ENCODE measurements at places on chromosomes 13 and 19. TPM values are rescaled to one million over a fixed set of nuclear protein-coding genes. Genes with fewer than 3 reads are reported as not detected.

DNA sequence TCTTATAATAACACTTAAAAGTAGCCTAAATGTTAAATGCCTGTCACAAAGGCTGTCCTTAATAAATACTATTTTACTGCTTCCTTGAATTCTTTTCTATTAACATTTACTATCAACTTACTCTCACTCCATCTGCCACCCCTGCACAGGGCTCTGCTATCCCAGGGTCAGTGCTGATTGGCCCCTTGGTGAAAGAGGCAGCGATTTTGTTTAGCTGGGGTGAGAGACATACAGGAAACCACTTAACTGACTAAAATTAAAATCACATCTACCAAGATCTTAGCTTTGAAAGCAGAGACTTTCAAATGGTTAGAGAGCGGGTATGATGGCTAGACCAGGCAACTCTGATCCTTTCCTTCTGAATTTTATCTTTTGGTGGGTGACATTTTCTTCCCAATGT is 149.9 kb upstream of the HTR2A start:
- no peak for DNase-seq

DNA sequence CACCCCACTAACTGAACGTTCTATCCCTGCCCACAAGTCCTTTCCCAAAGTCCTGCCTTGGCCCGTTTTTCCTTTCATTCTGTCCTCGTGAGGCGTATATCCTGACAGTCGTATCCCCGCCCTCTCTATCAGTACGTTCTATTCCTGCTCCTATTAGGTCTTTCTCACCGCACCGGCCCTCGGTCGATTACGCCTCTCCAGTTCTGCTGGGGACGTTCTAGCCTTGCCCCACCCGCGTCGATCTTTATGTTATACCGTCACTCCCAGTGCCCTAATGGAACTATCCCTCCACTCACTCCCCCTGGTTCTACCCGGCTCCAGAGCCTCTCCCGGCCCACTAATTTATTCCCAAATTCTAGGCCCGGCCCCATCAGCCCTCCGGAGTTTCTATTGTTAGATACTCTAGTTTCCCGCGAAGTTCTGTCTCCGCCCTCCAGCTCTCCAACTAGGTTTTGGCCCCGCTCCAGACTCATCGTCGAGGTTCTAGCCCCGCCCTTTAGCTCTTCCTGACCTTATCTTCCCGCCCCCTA is 2.0 kb downstream of the PLAUR start:
- DNase-seq: no peak

DNA sequence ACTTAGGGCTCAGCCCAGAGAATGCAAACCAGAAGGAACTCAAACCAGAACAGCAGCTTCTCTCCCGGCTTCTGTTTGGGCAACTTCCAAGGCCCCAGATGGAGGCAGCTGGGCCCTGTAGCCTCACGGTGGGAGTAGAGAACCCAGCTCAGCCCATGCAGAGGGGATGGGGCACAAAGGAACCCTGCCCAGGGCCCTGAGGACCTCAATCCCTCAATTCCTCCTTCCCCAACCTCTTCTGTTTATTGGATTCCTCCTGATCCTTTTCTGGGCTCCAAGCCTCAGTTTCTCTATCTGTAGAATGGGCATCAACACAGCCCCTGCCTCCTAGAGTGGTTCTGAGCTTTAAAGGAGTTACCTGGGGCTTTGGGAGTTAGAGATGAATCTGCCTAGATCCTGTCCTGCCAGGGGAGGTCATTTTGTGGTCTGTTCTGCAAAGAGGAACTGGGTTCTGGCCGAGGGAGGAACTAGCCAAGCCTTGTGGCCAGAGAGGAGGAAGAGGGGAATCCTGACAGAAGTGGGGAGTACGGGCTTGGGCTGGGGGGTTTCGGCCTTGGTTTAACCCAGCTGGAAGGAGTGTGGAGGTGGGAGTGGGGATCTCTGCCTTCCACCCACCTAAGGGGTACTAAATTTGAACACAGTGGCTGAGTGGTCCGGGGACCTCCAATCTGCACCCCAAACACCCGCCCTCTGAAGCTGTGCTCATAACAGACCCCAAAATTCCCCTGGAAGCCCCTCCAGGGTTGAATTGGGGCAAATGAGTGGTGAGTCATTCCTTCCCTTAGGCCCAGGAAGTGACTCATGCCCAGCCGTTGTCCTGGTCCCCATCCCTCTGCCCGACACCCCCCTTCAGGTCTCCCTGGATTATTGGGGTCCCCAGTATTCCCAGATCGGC is 2.7 kb downstream of the ADGRE5 start:
- no peak for DNase-seq

DNA sequence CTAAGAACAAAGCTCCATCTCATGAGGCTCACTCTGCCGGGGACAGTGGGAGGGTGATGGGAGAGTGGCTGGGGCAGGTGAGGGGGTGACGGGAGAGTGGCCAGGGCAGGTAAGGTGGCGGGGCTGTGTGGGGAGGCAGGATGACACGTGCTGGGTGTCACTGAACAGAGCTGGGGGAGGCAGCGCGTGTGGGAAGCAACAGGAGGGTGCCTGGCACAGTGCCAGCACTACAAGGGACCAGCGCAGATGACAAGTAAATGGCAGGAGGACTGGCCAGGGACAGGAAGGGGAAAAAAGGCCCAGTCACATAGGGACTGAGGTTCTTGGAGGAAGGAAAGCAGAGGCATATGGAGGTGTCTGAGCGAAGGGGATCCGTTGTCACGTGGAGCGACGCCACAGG is 129.9 kb downstream of the RNF17 start:
- DNase-seq: no peak

DNA sequence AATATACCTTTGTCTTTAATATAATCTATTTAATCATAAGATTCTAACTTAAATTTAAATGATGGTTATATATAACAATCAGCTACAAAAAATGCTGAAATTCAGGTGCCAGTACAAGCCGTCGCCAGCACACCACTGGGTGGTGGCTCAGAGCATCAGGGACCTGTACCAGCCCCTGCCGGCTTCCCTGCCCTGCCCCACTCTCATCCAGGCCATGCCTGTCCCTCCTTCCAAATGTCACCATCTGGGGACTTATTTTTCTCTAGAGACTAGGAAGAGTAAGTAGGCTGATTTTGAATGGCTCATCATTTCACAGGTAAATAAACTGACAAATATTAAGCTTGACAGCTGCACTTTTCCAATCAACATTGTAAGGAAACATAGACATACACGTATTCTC is 1.6 kb downstream of the METTL21C start:
- no peak for DNase-seq

- DNase-seq: no peak
Observed at GRCh38 chr13:25657157-25657556, 285.4 kb downstream of the ATP8A2 start.

DNA sequence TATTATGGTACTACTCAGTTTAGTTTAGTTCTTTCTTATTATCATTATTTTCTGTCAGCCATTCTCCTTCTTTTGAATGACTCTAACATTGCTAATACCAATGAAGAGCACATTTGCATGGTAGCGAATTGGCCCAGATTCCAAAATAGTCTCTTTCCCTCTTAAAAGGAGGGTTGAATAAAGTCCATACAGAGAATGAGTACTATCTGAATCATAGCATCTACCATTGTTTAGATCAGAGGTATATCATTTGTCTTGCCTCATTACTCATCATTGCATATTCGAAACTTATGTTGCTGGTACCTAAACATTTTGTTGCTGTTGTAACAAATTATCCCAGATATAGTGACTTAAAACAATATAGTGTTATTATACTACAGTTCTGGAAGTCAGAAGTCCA is 1235.3 kb upstream of the ATXN8OS start:
- no peak for DNase-seq

LILRB4 gene
- total RNA-seq: not detected

DNA sequence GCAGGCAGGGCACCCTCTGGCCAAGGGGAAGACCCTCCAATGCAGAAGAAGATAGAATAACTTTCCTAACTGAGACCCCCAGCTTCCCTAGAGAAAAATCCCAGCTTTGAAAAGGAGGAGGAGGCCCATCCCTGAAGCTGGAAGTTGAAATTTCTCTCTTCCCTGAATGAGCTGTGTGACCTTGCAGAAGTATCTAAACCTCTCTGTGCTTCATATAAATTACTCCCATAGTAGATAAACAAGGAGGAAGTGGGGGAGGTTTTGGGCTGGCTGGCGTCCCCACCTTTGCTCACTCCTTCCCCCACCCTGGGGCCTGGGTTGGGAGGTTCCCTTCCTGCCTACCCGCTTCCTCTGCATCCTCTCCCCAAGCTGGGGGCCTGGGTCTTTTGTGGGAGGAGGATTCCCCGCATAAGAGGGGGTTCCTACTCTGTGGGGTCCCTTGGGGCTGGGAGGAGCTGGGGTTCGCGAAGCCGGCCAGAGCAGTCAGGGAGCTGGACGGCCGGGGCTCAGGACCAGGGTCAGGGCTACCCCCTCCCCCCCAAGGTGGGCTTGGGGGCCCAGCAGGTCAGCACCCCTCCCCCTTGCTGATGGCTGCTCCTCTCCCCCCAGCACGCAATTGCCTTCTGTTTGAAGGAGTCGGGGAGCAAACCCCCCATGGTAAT is 11.7 kb downstream of the CAMSAP3 start:
- DNase-seq: no peak

GRCh38 chr13:43776501-43777079 is 10.2 kb downstream of the ENOX1 start:
- DNase-seq: no peak

PIP5K1C gene
- total RNA-seq: 51.7 TPM

DNA sequence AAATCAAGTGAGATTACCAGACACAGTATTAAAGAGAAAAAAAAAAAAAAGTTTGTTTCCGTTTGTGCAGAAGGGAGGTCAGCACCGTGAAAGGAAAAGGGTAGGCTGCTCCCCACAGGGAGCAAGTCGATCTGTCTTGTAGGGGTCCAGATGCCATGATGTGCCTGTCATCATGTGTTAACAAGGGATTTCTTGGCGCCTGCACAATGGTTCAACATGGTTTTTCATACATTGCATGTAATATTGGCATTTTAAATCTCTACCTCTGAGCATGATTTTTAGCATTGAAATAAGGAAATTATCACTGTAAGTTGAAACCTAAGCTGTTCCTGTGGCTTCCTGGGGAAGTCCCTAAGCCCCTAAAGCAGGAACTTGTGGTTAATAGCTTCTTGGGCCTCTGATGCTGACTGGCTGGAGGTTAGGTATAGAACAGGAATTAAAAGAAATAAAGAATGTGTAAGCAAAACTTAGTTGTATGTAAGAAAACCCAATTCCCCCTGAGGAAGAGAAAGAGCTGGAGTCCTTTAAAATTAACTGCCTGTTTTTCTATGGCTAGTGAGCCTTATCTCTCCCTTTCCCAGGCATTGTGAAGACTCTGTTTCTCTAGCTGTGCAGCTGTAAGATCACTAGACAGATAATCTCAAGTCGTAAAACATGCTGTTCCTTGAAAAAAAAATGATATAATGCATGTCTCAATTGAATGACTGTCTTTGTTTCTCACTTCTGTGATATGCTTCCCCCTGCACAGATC is 7.4 kb upstream of the FCGBP start:
- DNase-seq: no peak

DNA sequence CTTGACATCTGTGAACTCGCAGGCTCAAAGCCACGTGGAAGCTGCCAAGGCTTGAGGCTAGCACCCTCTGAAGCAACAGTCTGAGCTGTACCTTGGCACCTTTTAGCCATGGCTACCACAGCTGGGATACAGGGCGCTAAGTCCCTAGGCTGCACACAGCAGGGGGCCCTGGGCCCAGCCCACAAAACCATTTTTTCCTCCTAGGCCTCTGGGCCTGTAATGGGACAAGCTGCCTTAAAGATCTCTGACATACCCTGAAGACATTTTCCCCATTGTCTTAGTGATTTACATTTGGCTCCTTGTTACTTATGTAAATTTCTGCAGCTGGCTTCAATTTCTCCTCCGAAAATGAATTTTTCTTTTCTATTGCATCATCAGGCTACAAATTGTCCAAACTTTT is 455.9 kb downstream of the TDRD3 start:
- no peak for DNase-seq

GRCh38 chr19:38289955-38290354 is 14.1 kb upstream of the C19orf33 start:
- no peak for DNase-seq

- DNase-seq: no peak
Observed at GRCh38 chr19:38812009-38812840, 520 bp downstream of the LGALS4 start.

DNA sequence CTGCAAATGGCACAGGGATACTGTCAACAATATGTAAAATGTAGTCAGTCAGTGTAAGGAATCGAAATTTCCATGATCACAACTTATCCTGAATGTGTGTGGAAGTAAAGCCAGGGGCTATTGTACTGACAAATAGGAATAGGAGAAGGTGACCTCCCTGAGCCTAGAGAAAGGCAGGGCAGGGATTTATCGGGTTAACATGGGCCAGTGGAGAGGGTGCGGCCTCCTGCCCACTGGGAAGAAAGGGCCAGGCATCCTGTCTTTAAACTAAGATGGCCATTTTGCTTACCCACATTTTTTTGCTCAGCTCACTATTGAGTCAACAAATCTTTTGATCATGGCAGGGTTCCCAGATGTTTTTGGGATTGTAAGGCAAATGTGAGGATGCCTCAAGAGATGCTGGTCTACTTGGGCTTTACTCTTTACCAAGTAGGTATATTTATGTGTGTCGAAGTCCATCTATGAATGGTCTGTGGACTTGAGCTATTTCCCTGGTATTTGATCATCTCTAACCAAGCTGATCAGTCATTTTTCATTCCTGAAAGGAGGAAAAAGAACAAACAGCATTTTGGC is 116.6 kb upstream of the RNF113B start:
- DNase-seq: no peak
